D721Med (cell line): ENCODE measurements at places on chromosomes 5 and 9.

DNA sequence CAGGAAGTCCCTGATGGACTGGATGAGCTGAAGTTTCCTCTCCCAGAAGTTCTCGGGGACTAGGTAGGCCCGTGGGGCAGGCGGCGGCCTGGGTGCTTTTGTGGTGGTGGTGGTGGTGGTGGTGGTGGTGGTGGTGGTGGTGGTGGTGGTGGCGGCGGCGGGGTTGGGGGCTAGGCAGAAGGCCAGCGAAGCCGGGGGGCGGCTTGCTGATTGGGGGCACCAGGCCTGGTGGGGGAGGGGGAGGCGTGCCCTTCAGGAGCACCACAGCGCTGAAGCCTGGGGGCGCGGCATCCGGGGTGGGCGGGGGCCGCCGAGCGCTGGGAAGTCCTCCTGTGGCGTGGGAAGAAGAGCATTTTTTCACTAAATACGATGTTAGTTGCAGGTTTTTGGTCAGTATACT is 26.9 kb downstream of the SPATA31C1 start:
- no peak for DNase-seq

DNA sequence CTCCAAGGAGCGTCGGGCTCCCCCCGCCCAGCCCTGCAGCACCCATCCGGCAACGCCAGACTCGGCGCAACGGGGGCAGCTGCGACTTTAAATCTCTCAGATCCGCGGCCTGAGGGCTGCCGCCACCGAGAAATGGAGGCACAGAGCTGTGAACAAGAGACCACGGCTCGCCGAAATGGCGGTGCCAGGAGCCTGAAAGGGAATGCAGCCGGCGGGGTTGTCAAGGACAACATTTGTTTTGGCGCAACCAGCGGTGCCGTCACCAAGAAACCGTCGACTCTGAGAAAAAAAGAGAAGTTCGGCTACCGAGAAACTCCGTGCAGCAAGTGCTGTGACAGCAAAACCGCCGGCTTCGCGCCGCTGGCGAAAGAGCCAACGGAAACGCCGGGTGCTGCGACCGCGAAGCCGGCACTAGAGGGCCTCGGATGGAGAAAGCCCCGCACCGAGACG is 2.1 kb upstream of the ANXA2R start:
- no peak for DNase-seq

GRCh38 chr5:126277762-126278161 is 145.4 kb upstream of the GRAMD2B start:
- no peak for DNase-seq

GRCh38 chr5:63025679-63026078 is 447.1 kb downstream of the LRRC70 start:
- DNase-seq = no peak

DNA sequence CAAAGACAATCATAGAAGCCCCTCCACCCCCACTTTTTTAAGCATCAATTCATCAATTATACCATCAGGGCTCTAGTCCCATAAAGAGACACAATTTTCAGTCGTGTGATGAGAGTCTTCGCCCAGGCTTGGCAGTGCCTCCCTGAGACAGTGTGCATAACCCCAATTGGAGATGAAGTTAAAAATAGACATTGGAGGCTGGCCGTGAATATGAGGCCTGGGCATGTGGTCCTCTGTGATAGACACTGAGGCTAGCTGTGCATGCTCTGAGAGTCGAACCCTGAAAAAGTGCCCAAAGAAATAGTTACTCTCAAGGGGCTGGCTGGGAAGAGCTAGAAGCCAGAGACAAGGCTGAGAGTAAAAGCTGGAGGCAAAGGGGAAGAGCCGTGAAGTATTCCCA is 248.6 kb upstream of the NR4A3 start:
- DNase-seq = no peak

DNA sequence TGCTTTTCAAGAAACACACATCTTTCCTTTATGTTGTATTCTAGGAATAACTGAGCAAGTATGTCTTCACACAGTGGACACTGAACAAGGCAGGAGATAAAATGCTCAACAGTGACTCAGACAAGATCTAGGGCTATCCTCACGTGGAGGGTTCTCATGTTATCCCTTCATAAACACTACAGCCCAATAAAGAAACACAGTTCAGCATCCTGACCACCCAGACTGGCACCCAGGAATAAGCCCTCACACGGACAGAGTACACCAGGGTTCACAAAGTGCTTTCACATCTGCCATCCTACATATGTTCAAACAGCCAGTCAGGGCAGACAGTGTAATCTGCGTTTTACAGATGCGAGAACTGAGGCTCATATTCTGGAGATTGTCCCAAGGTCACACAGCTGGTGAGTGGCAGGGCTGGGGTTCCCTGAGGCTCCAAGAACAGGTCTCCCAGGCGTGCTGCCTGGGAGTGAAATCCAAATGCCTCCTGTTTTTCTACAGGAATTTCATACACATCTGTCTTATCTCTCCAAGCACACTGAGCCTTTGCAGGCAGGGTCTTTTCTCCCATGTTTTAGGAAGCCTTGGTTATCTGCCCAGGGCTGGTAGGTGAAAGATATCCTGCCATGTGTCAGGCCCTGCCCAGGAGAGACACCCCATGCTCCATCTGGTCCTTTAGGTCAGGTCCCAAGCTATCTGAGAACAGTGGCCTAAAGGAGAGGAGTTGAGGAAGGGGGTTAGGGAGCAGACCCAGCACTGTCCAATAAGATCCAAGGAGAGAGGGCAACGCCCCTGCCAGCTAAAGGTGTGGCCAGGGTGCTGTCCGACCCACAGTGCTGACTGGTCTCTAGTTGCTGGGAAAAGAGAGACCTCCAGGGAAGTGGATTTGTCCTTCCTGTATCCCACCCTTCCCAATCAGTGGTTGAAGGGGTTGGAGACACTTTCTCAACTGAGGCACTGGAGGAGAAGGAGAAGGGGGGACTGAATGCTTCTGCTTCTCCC is 47.9 kb upstream of the XPA start:
- no peak for DNase-seq

GRCh38 chr5:18972177-18972576 is 1015.8 kb downstream of the CDH18 start:
- no peak for DNase-seq

- no peak for DNase-seq
Observed at GRCh38 chr9:124202447-124202971, 55.2 kb upstream of the NEK6 start.

DNA sequence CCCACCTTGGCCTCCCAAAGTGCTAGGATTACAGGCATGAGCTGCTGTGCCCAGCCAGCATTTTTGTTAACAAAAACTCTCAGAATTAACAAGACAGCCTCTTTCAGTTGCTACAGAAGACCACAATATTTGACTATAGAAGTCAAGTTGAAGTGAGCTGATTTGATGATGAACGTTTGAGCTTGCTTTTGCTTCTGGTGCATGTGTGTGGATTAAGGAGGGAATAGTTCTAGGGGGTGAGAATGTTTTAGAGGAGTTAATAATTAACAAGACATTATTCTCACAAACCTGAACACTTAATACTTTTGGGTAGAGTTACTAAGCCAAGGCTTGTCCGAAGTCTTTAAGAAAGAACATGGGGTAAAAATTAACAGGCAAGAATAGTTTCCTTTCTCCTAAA is 191.6 kb downstream of the TENT4A start:
- no peak for DNase-seq

DNA sequence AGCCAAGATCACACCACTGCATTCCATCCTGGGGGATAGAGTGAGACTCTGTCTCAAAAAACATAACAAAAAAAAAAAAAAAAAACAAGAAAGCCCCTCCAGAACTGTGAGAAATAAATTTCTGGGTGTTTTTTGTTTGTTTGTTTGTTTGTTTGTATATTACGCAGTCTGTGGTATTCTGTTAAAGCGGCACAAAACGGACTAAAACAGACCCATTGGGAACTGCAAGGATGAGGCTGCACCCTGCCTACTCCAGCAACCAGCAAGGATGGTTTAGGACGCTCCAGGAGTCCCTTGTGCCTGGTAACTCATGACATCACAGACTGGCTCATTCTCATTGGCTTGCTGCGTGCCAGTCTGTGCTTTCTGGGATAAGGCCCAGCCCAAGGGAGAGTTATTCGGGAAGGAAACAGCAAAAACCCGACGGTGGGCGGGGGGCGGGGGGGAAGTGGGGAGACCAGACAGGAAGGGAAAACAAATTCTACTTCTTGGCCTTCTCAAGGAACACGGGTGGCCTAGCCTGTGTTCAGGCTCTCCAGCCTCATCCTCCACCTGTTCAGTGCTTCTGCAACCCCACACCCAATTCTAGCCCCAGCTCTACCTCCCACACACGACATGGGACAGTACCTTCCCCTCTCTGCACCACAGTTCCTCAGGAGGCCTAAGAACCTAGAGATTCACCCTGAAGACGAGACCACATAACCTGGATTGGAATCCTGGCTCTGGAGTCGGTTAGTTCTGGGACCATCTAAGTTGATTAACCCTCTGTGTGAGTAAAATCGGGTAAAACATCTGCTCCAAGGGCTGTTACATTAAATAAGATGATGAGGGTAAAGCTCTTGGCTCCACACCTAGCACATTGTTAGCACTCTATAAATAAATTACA is 2.8 kb downstream of the CD74 start:
- peak; percentile 96 for DNase-seq

- DNase-seq = no peak
Observed at GRCh38 chr9:88075966-88076285, 62.3 kb downstream of the SPATA31C2 start.

DNA sequence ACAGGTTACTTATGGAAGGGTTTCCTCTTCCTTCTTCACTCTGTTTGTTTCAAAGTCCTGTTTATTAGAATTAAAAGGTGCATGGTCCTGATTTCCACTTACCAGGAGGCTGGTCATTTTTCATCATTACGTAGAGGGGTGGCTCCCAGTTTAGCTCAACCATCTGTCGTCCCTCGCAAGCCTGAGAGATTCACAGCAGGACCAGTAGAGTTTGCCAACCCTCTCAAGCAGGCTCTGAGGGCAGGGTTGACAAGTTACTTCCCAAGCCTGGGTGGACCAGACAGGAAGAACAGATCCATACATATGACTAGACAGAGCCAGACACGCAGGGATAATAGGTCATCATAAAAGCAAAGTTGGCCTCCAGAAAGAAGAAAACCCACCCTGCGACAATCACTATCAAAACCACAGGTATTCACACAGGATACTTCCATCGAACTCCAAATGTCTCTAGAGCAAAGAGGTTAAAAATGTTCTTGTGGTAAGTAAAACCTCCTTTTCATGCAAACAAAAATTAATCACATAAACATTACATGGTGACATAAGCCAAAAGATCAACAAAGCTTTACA is 151.9 kb downstream of the ELAVL2 start:
- no peak for DNase-seq

DNA sequence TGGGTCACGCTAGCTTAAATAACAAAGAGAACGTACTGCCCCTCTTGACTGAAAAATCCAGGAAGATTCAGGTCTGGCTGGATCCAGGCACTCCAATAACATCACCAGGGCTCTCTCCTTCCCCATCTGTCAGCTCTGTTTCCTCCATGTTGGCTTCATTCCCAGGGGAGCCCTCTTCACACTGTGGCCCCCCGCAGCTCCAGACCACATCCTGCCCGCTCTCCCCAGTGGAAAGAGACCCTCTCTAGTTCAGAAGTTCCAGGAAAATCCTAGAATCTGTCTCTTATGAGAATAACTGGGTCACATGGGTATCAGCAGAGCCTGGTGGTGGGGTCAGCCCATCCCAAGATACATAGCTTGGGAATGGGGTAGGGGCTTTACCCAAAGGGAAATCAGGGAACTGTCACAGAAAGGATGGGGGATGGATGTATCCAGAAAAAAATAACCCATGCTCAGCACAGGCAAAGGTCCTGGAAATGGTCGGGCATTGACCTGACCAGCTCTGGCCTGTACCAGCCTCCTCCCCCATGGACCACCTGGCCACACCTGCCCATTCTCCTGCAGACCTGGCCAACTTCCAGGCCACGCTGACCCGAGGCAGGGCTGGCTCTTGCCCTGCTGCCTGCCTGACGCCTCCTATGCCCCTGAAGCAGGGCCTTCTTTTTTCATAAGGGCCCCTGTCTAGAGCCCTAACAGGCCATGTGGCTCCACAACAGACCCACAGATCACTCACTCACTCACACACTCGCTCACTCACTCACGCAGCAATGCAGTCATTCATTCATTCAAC is 65.9 kb downstream of the COL23A1 start:
- DNase-seq = no peak

DNA sequence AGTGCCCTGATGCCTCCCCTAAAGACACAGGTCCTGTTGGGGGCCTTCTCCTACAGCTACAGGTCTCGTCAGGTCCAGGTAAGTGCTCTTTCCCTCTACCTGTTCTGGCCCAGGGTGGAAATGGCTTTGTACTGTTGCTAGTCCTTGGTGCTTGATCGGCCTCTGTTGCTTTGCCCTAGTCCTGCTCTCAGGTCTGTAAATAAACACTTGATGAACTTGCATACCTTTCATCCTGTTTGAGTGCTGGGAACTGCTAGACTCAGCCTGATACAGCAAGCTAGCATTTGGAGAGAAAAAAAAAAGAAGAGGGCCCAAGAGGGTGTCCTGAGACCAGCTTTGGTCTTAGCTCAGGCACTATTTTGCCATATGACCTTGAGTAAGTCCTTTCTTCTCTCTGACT is 21.8 kb upstream of the ZNF618 start:
- DNase-seq = no peak

- no peak for DNase-seq
Observed at GRCh38 chr9:13863112-13863511, 450.8 kb downstream of the NFIB start.

DNA sequence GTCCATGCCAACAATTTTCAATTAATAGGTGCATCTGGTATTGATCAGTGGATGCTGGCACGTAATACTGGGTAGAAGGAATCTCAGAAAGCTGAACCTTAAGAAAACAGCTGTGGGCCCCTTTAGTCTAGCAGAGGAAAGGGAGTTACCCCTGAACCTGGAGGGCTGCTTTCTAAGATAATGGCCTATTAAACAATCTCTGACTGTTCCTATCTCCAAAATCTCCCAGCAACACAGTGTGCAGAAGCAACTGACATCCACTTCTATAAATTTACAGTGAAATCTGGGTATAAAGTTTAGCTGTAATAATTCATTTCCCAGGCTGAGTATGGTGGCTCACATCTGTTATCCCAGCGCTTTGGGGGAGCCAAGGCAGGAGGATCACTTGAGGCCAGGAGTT is 198.8 kb downstream of the MAPKAP1 start:
- DNase-seq = no peak

GRCh38 chr5:91076138-91076537 is 307.0 kb downstream of the ARRDC3 start:
- DNase-seq = no peak

DNA sequence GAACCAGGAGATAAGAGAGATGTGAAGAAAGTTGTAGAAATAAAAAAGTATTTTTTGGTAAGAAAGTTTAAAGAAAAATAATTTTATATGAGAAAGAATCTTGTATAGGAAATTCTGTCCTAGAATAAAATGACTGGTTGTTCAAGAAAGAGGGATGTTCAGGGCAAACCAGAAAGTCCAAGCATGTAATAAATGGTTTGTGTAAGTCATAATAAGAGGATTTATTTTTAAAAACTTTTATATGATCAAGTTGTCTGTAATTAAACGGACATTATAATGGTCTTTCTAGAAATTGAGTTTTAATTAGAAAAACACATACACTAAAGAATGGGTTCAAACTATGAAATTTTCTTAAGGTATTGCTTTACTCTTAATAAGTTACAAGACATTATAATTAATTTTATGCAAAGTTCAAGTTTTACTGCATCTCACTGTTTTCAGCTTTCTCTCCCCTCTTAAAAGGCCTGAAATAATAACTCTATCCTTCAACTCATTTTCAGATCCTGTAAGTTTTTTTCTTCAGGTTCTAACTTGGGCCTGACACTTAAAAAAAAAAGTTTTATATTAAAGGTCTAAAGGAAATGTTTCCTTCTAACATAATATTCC is 56.1 kb upstream of the ZNF300 start:
- DNase-seq = no peak
